ENCODE measurements at places on chromosomes 1 and 21. TPM values are rescaled to one million over a fixed set of nuclear protein-coding genes. Genes with fewer than 3 reads are reported as not detected.

Gene MROH9
- total RNA-seq = not detected

Gene CFHR5
- not detected for total RNA-seq

Gene FCRL1
- total RNA-seq = 0.09 TPM

Gene MATN1
- not detected for total RNA-seq

Gene ATP1A2
- total RNA-seq = not detected

Gene OR6N1
- not detected for total RNA-seq

Gene GJB3
- total RNA-seq = not detected

Gene S100A14
- total RNA-seq = not detected

Gene CHIA
- not detected for total RNA-seq

Gene CASP9
- 18.3 TPM for total RNA-seq

Gene CD1B
- total RNA-seq = not detected

Gene PTPN22
- 68.7 TPM for total RNA-seq

Gene AMY1B
- total RNA-seq = not detected

Gene SAMD11
- total RNA-seq = not detected

Gene GSTM3
- total RNA-seq = 6.4 TPM

Gene MCOLN3
- total RNA-seq = 3.4 TPM

Gene KRTAP19-6
- not detected for total RNA-seq

Gene FMN2
- total RNA-seq = not detected

All from T-helper 2 cell treated with Interferon-gamma antibody and Interleukin-4, amounts not matched to agents 100 ng/mL and 5 ng/mL, for 36 hours (primary cell).